ENCODE measurements at places on chromosomes 1 and 21. TPM values are rescaled to one million over a fixed set of nuclear protein-coding genes. Genes with fewer than 3 reads are reported as not detected.

The RIMS3 gene
- 26.0 TPM for total RNA-seq

The OLFML3 gene
- 33.1 TPM for total RNA-seq

DNA sequence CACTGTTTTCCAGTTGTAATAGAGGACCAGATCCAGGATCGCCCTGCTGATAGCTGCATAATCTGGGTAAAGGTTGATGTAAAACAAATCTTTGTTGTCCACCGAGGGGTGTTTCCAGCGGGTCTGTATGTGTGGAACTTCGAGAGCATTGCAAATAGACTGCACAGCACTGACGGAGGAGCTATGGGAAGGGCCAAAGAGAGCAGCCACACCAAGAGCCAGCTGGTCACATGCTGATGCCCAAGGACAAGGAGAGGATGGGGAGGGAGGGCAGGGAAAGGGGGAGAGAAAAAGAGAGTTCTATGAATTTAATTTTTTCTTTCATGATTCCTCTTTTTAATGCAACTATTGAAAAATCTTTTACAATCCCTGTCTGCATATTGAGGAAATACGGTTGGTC is 250.0 kb downstream of the GRIK1 start:
- H3K4me1 ChIP-seq: no peaks in the 10 kb centered on the region
- H3K4me3 ChIP-seq: no peak overlapping the region

The CFHR3 gene
- total RNA-seq: not detected

DNA sequence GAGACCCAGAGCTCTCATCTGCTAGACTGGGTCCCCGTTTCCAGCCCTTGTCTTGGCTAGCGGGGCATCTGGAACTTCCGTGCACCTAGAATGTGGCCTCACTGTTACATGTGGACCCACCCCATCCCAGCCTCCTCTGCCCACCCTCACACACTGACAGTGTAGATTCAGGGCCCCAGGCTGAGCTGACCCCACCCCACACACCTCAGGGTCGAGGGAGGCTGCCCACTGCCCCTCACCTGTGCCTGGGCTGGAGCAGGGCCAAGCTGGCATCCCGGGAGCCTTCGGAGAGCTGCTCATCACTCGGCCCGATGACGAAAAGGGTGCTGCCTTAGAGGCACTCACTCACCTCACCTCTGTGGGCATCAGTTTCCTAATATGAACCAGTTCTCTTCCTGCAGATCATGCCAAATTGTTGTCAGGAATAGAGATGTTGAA is 11.1 kb downstream of the ACOT11 start:
- H3K27me3 ChIP-seq: peaks cover 5% of the 10 kb centered on the region
- H3K36me3 ChIP-seq: peaks cover 3% of the 10 kb centered on the region
- H3K27ac ChIP-seq: no peak overlapping the region
- H3K4me1 ChIP-seq: peaks cover 8% of the 10 kb centered on the region
- no peak overlapping the region for H3K4me3 ChIP-seq

All from chondrocyte (in vitro differentiated cells).